ENCODE measurements at places on chromosomes 16 and 17. TPM values are rescaled to one million over a fixed set of nuclear protein-coding genes. Genes with fewer than 3 reads are reported as not detected.

DNA sequence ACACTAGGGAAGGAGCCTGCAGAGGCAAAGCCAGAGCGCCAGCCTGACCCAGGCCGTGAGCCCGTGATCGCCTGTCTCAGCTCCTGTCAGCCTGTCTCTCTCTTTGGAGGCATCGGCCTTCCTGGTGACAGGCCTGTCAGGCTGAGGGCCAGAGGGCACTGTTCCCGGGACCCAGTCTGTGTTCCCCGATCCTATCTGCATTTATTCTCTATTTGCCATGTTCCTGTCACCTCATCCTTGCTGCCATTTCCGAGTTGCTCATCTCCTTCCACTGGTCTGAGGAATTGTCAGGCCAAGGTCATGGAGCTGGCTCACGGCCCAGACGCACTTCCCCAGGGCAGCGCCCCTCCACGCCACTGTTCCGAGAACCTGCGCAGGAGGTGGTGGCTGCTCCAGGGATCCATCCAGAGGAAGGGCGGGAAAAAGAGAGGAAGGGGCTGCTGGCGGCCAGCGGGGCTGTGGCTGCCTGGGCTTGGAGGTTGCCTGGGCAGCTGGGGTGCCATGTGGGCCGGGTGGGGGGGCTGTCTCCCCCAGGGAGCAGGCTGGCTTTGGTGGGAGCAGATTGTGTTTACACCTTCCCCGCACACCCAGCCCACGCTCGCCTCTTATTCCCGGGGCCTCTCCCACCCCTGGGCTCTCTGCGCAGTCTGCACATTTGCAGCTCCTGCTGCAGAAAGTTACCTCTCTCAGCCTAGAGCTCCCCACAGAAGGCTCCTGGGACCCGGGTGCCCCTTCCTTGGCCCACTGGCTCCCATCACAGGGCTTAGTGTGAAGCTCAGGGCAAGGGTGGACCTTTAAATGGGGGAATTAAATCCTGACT is 4.9 kb downstream of the PRCD start:
- no peaks in the 10 kb centered on the region for H3K36me3 ChIP-seq
- no peak overlapping the region for H3K4me3 ChIP-seq
- no peaks in the 10 kb centered on the region for H3K27me3 ChIP-seq

DNA sequence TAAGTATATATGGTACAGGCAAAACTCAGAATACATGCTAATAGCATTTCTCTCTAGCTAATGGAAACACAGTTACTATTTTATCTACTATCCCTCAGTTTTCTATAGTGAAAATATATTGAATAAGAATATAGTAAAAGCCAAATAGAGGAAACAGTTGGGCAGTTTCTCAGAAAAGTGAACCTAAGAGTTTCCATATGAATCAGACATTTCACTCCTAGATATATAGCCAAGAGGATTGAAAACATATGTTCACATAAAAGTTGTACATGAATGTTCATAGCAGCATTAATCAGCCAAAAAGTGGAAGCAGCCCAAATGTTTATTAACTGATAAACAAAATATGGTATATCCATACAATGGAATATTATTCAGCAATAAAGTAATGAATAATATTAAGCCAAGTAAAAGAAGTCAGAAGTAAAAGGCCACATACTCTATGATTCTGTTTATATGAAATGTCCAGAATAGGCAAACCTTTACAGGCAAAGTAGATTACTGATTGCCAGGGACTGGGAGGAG is 134.6 kb downstream of the CYB561 start:
- no peaks in the 10 kb centered on the region for H3K4me1 ChIP-seq
- peaks cover 9% of the 10 kb centered on the region for H3K36me3 ChIP-seq
- H3K27ac ChIP-seq = no peak overlapping the region
- DNase-seq = no peak
- H3K27me3 ChIP-seq = no peaks in the 10 kb centered on the region
- no peak overlapping the region for H3K4me3 ChIP-seq

DNA sequence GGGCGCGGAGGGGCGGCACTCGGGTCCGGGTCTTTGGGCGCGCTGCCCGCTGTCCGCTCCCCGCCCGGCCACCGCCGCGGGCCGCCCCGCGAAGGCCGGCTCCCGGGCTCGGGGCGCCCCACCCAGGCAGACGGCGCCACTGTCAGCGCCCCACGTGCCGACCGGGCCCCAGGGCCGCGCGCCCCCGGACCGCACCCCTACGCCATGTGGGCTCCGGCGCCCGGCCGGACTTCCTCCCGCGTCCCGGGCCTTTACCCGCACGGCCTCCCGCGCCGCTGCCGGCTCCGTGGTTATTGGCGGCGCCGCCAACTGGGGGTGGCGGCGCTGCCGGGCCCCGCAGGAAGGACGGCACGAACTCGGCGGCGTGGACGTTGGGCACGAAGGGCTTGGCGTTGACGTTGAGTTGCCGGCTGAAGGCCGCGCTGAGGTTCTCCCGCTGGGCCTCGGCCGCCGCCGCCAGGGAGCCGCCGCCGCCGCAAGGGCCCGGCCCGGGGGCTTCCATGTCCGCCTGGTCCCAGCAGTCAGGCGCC is 577 bp downstream of the GSPT1 start:
- no peak for DNase-seq
- peak overlapping the region; percentile 98 for H3K4me3 ChIP-seq
- peak overlapping the region; percentile 97 for H3K27ac ChIP-seq
- H3K27me3 ChIP-seq = no peaks in the 10 kb centered on the region
- H3K36me3 ChIP-seq = no peaks in the 10 kb centered on the region

DNA sequence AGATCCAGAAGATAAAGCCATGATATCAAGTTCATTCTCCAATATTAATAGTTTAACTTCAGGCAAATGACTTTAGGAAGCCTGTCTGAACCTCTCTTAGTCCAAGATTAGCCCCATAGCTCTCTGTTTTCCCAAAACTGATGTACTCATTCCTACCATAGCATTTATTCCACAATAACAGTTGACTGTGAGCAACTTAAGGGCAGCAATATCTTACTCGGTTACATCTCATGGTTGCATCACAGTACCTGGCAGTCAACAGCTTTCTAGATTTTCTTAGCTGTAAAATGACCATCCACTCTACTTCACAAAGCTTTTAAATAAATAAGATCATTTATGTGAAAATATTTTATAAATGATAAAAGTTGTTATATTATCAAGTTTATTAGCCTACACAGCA is 58.2 kb upstream of the STAC2 start:
- no peak overlapping the region for H3K27ac ChIP-seq
- no peak overlapping the region for H3K4me3 ChIP-seq
- peaks cover 36% of the 10 kb centered on the region for H3K36me3 ChIP-seq
- no peaks in the 10 kb centered on the region for H3K4me1 ChIP-seq
- no peak for DNase-seq

DNA sequence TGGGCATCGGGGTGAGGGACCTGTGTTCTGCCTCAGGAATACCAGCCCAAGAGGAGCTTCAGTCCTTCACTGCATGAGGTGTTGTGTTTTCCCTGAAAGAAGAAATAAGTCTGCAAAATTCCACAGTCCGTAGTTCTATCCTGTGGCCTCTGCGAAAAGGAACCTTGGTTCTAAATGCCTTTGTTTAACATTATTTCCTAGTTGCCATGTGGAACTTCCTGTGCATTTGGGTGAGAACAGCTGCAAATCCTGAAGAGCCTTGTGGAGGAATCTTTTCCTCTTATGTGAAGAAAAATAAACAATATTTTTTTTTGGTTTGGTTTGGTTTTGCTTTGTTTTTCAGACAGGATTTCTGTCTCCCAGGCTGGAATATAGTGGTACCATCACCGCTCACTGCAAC is 9.8 kb downstream of the PSKH1 start:
- H3K27me3 ChIP-seq = no peaks in the 10 kb centered on the region
- peaks cover 22% of the 10 kb centered on the region for H3K36me3 ChIP-seq
- H3K4me1 ChIP-seq = peaks cover 6% of the 10 kb centered on the region

DNA sequence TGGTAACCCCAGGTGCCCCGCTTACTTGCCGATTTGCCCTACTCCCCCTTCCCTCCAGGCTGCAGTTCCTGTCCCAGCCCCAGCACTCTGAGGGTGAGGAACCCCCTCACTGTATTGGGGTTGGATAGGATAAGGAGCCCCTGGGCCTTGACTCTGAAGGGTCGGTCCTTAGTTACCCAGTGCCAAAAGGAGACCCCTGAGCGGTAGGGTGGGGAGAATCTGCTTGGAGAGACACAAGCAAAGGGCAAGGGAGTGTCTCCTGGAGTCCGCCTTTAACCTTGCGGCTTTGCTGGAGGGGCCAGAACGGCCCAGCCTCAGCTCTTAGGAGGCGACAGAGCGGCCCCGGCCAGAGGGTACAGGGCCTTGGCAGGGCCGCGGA is 13.0 kb downstream of the CARD14 start:
- peaks cover 4% of the 10 kb centered on the region for H3K36me3 ChIP-seq
- no peak overlapping the region for H3K4me3 ChIP-seq
- no peak for DNase-seq
- no peaks in the 10 kb centered on the region for H3K27me3 ChIP-seq
- no peak overlapping the region for H3K27ac ChIP-seq

- no peak overlapping the region for H3K27ac ChIP-seq
- no peaks in the 10 kb centered on the region for H3K36me3 ChIP-seq
- H3K4me3 ChIP-seq = no peak overlapping the region
- no peak for DNase-seq
- H3K27me3 ChIP-seq = no peaks in the 10 kb centered on the region
- no peaks in the 10 kb centered on the region for H3K4me1 ChIP-seq
These were observed 304.6 kb upstream of the CDH11 start for GRCh38 chr16:65426484-65426883.

SLC5A10 gene
- total RNA-seq = 0.68 TPM

DNA sequence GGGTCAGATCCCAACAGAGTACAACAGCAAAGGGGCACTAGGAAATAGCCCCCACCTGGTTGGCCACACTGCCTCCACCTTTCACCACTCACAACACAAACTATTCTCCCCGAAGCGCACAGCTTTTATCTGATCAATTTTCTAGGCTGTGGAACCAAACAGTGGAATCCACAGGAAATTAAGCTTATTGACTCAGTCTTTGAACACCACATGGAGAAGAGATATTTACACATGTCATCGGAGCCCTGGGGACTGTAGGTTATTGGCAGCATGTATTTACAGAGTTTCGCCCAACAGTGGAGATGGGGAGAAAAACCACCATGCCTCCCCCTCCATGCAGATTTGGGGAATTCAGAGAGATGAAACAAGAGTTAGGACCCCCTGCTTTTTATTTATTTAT is 154.8 kb downstream of the XYLT1 start:
- peaks cover 25% of the 10 kb centered on the region for H3K4me1 ChIP-seq
- no peak overlapping the region for H3K4me3 ChIP-seq
- no peaks in the 10 kb centered on the region for H3K27me3 ChIP-seq
- H3K27ac ChIP-seq = no peak overlapping the region
- H3K36me3 ChIP-seq = no peaks in the 10 kb centered on the region
- DNase-seq = no peak

DNA sequence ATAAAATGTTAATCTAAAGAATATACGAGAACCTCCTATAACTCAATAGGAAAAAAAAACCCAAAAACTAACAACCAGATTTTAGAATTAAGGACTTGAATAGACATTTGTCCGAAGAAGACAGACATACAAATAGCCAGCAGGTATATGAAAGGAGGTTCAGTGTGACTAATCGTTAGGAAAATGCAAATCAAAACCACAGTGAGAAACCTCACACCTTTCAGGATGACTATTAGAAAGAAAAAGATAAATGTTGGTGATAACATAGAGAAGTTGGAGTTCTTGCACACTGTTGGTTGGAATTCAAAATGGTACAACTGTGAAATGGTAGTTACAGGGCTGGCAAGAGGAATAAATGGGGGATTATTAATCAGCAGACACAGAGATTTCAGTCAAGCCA is 339.0 kb downstream of the TMEM114 start:
- H3K27me3 ChIP-seq = no peaks in the 10 kb centered on the region
- H3K4me3 ChIP-seq = no peak overlapping the region
- DNase-seq = no peak
- H3K27ac ChIP-seq = no peak overlapping the region

LPO gene
- 0.19 TPM for total RNA-seq

RSAD1 gene
- total RNA-seq = 27.3 TPM

GRCh38 chr17:30219315-30219714 is 16.2 kb downstream of the SLC6A4 start:
- H3K27ac ChIP-seq = no peak overlapping the region
- no peak overlapping the region for H3K4me3 ChIP-seq
- no peaks in the 10 kb centered on the region for H3K27me3 ChIP-seq
- no peaks in the 10 kb centered on the region for H3K4me1 ChIP-seq

GRCh38 chr16:82341146-82341669 is 171.2 kb upstream of the MPHOSPH6 start:
- no peak overlapping the region for H3K27ac ChIP-seq
- no peaks in the 10 kb centered on the region for H3K36me3 ChIP-seq
- no peak overlapping the region for H3K4me3 ChIP-seq
- no peak for DNase-seq
- H3K27me3 ChIP-seq = peaks cover 16% of the 10 kb centered on the region
- H3K4me1 ChIP-seq = no peaks in the 10 kb centered on the region

DNA sequence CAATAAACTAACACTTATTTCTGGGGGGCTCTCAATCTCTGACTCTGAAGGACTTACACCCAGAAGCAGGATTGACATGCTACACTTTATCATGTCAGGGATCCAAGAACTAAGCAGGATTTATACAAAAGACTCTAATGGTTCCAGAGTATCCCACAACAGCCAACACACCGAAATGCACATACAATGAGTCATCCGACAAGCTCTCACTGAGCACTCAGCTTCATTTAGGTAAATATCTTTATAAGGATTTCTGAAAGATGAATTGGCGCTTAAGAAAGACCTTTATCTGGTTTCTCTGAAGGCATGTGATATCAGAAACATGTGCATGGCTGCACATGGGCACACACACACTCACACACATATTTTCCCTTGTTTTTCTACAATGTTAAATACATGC is 77.2 kb downstream of the TOX3 start:
- H3K36me3 ChIP-seq = no peaks in the 10 kb centered on the region
- H3K4me3 ChIP-seq = no peak overlapping the region
- no peaks in the 10 kb centered on the region for H3K27me3 ChIP-seq

DNA sequence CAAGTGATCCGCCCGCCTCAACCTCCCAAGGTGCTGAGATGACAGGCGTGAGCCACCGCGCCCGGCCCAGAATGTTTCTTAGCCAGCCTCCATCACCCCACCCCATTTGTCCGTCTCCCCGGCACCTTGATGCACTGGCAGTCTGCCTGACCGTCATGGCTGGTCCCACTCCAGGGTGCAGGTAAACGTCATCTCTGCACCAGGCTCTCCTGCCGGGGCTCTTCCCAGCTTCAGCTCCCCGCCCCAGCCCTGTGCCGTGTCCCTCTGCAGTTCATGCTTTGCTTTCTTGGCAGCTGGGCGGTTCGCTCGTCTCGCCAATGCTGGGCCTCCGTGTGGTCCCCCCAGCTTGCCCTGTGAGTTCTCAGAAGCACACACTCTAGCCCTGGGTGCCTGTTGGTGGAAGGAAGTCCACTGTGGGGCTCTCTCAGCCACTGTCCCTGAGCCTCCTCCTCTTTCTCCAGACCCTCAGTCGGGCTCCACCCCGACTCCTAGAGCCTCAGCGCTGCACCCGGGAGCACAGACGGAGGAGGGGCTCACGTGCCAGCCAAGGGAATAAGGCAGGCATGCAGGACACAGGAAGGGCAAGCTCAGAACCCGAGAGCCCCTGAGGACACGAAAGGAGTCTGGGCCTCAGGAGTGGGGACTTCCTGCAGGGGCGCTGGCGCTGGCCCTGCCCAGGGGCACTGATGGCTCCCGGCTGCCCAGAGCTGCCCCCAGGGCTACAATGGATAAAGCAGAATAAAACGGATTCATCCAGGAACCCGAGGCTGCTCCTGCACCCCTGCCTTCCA is 12.0 kb downstream of the HS3ST6 start:
- H3K4me3 ChIP-seq = peak overlapping the region; percentile 2
- no peak for DNase-seq
- no peaks in the 10 kb centered on the region for H3K36me3 ChIP-seq
- H3K27me3 ChIP-seq = peaks cover 25% of the 10 kb centered on the region

TUBG1 gene
- 55.0 TPM for total RNA-seq

GRCh38 chr17:27376637-27377547 is 79.4 kb upstream of the KSR1 start:
- H3K27me3 ChIP-seq = no peaks in the 10 kb centered on the region
- H3K4me3 ChIP-seq = no peak overlapping the region
- peaks cover 13% of the 10 kb centered on the region for H3K4me1 ChIP-seq
